ENCODE measurements at places on chromosomes 4 and X.

- DNase-seq, result peak; percentile 92
Observed at GRCh38 chrX:63754860-63755579, 30.0 kb downstream of the ARHGEF9 start.

DNA sequence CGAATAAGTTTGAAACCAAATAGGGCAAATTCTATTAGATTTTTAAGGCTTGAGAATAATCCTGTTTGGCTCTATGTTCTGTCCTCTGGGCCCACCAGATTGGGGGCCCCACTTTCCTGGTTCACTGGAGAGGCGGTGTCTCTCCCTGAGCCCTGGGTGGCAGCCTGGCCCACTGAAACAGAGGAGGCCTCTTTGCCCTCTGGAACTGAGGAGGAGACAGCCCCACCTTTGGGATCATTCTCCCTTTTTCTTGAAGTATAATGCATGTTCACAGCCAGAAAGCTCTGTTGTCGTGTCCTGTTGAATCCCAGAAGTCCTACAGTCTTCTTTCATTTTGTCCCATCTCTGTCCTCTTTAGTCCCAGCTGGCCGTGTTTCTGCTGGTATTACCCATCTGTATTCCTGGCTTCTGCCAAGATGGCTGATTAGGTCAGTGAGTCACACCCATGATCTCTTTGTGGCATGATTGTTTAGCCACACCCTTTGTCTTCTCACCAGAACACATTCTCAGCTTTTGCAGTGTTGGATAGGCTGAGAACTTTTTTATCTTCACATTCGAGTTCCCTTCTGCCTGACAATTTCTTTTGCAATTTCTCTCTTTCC, 8.1 kb upstream of the TBC1D25 start:
- peak; percentile 64 for DNase-seq

DNA sequence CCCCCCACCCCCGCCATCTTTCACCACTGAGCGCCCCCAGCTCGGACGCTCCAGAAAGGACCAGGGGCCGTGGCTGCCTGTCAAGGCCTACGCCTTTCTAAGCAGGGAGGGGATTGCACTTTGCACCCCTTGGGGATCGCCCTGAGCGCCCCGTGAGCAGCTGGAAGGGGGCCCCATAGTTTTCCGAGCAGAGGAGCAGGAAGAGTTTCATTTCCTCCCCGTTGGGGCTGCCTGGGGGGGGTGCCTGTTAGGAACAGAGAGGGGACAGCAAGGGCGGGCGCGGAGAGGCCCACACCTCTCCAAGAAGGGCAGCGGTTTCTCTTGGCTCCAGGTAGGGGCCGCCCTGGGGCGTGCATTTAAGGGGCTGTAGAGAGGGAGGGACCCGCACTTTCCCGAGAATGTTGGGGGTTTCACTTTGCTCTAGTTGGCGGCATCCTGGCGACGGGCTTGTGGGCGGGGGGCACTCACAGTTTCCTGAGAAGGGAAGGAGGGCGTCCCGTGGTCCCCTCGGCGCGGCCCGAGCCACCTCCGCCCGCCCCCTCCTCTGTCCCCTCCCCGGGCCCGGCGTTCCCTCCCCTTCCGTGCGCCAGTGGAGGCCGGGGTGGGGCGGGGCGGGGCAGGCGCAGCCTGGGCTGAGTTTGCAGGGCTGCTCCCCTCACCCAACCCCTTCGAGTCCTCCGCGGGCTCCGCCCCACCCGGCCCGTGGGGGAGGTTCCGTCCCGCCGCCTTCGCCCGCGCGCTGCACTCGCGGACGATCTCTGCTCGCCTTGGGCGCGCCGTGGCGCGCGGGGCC, 82.3 kb upstream of the CD99 start:
- DNase-seq, result peak; percentile 78

DNA sequence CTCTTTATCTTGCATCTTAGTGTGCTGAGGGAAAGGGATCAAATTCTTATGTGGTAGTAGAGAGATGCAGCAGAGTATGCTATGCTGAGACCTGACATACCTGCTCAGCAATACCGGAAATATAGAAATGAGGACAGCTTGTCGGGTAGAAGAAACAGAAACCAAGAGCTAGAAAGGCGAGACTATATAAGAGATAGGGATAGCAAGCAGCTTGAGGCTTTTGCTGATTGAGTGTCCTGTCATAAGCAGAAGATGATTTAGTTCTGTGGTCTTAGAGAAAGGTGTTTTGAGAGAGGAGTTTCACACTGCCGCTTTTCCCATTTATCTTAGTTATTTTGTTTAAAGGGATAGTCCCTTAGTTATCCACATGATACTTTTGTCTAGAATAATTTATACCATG, 31.7 kb downstream of the USP9X start:
- no peak for DNase-seq

- no peak for DNase-seq
Observed at GRCh38 chr4:79652232-79652631, 244.2 kb upstream of the GK2 start.

DNA sequence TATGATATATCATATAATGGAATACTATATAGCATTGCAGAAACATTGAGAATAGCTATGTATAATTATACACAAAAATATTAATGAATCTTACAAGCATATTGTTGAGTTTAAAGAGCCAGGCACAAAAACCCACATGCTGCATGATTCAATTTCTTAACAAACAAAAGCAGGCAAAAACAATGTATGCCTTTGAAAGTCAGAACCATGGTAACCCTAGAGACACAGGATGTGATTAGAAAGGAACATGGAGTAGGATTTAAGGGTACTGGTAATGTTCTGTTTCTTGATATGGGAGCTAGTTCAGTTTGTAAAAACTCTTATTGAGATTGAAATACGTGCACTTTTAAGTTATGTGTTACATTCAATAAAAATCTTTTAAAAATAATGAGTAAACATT, 21.5 kb downstream of the CXCL8 start:
- DNase-seq, result no peak

GRCh38 chrX:49176421-49177326, 5.0 kb downstream of the PLP2 start:
- DNase-seq, result no peak

DNA sequence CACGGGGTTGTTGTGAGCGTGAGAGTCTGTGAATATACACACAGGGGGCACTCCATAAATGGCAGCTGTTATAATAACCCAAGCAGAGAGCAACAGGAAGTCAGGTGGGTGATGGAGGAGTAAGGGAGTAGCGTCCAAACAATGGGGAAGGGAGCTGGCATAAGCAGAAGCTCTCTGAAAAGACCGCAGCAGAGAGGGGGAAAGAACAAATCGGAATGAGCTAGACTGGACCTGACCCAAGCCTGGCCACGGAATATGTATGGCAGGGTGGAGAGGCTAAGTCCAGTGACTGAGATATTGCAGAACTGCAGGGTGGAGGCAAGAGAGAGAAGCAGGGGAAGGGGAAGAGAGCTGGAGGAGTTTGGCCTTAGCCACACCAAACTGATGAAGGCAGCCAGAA, 6.5 kb upstream of the GJB1 start:
- DNase-seq, result no peak

Measured in RKO (cell line).